Lung (tissue), 17 donors: ENCODE measurements at places on chromosomes 3 and 15.

- DNase-seq: peak; percentile 58
These were observed at the start of gene AVEN for GRCh38 chr15:34038871-34039789. Gene AVEN (minus strand): TSS chr15:34039204. CDS start chr15:34039046, 158 bp downstream.

DNA sequence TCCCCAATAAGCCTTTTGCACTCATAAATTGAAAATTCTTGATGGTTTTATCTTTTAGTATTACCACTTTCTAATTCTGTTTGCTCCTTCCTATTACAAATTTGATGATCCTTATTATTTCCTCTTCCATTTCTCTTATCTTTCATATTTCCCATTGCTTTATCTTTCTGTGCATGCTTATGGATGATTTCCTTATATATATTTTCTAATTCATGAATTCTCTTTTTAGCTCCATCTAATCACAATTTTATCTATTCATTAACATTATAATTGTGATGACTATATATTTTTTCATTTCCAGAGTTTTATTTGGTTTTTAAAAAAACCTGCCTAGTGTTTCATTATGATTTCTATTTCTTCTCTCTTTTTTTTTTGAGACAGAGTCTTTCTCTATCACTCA, 17.9 kb downstream of the FOXL2NB start:
- no peak for DNase-seq

DNA sequence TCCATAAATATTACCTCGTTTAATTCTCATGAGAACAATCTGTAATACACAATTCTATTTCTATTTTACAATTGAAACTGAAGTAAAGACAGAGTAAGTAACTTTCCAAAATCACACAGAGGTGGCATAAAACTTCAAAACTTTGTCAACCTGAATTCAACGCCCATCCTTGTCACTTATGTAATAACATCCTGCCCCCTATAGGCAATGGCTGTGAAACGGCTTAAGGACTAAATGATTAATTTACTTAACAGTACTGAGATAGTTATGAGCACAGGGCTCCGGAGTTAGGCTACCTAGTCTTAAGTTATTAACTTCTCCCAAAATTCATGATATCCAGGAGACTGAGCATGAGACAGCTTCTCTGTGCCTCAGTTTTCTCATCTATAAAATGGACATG, 293.1 kb upstream of the CHRM5 start:
- DNase-seq: peak; percentile 15

DNA sequence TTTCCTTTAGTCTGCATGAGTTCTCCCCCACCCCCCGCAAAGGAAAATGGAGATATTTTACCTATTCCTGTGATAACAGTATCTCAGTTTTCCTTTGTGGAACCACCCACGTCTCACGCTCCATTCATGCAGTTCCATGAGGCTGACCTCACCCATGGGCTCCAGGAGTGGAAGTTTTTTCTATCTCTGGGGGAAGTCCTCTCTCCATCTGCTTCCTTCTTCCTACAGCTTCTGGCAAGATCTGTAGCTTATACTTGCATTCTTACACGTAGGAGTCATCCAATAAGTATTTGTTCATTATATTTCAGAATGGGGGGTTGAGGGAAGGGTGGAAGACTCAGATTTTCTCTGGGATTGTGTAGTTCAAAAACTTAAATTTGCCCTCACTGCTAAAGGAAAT, 5.8 kb upstream of the GLCE start:
- no peak for DNase-seq

DNA sequence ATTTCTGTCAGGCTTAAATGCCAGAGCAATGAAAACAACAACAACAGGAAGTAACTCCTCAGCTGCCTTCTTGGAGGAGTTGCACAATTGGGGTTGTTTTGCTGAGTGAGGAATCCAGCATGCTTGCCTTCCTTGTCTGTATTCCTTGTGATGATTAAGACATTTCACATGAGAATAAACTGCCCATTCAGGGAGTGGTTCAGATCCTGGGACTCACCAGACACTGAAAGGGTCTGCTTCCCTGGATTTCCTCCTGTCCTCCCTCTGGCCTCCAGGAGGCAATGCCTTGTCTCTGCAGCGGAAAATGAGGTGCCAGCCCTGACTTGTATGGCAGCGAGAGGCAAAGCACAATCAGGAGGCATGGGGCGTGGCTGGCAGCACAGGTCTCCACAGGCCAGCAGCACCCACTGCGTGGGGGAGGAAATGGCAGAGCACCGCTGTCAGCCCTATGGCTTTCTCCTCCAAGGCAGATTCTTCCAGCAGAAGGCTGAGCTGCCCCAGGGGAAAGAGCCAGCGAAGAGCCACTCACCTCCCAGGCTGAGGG, 41.5 kb downstream of the RBP2 start:
- peak; percentile 89 for DNase-seq

GRCh38 chr15:96818861-96819260, 488.4 kb downstream of the NR2F2 start:
- DNase-seq: no peak

DNA sequence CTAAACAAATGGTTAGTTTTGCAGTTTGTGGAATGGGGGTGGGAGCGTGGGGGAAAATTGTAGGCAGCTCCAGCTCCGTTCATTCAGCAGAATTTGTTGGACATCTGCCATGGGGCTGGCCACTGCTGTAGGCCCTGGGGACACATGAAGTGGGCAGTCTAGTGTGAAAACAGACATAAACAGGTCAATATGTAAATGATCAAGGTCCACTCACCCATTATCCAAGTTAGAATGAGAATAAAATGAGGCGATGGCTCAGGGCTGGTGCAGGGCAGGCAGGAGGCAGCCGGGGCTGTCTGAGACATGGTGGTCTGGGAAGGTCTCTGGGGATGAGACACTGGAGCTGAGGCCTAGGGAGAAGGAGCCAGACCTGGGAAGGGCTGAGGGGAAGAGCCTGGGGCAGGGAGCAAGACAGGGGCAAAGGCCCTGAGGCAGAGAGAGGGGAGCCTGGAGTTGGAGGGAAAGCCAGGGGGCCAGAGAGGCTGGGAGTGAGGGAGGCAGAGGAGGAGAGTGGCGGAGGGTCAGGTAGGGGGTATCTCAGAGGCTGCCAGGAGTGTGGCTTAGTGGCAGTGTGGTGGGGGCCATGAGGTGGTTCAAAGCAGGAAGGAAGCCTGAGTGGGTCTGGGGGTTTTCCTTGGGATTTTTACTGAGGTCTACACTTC, 6.2 kb upstream of the SLC6A6 start:
- DNase-seq: no peak

DNA sequence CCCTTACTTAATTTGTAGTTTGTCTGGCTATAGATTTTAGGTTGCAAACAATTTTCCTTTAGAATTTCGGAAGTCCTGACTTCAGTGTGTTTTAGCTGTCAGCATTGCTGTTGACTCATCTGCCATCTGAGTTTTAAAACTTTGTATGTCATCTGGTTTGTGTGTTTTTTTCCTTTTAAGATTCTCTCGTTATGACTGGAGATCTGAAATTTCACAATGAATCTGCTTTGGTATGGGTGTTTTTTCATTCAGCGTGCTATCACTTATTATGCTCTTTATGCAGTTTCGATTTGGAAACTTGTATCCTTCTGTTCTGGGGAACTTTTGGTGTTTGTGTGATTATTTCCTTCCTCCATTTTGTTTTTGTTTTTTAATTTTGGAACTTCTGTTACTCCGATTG, 53.7 kb upstream of the ZNF280D start:
- DNase-seq: no peak

DNA sequence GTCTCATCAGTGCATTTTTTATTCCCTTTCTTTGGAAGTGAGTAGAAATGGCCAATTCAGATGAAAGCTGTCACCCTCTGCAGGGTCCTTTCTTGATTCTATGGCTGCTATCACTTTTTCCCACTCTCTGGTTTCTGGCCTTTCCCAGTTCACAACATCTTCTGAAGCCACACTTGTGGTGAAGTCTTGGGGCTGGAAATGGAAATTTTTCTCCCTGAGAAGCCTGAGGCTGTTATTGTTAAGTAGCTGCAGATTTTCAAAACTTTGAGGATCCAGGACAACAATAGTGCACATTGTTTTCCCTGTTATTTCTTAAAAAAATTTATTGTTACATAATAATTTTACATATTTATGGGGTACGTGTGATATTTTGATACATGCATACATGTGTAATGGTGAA, 250.3 kb upstream of the RASGRP1 start:
- DNase-seq: no peak

GRCh38 chr3:171156401-171157010, 130.0 kb upstream of the SLC2A2 start:
- no peak for DNase-seq

DNA sequence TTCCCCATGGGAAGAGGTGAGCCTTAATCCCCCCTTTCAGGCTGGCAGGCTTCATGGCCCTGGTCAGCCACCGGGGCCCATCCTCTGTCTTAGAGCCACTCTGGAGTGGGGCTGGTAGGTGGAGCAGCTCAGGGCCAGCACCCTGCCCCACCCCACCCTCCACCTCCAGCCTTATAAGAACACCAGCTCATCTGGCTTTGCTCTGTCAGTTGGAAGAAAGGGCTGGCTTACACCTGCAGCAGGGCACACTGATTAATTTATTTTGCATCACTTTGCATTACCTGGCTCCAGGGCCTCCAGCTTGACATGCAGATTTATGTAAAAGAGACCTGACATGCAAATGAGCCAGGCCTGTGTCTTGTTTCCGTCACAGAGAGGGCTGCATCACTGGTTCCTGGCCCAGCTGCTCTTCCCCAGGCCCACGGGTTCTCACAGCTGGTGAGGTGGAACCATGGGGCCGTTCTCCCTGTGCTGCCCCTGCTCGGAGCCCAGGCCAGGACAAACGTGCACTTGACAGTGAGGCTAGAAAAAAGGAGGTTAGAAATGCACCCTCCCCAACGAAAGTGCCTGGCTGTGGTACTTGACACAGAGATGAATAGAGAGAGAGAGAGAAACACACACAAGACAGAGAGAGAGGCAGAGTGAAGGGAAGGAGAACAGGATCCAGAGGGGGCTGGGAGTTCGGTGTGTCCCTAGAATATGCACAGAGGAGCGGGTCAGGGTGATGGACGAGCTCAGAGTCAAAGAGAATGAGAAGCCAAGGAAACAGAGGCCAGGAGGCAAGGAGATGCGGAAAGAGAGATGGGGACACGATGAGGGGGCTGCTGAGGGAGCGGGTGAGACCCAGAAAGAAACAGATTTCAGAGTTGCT, 44.5 kb upstream of the MAGEF1 start:
- DNase-seq: no peak

- DNase-seq: no peak
These were observed 1.7 kb upstream of the CCR8 start for GRCh38 chr3:39327746-39328349.
